AG08395 (cell line): ENCODE measurements at places on chromosomes 2 and 18.
A peak's percentile ranks its signal among the peaks of the same experiment; 100 is the strongest.

- DNase-seq = no peak
Observed at GRCh38 chr2:224801360-224801759, 85.2 kb upstream of the CCDC195 start.

DNA sequence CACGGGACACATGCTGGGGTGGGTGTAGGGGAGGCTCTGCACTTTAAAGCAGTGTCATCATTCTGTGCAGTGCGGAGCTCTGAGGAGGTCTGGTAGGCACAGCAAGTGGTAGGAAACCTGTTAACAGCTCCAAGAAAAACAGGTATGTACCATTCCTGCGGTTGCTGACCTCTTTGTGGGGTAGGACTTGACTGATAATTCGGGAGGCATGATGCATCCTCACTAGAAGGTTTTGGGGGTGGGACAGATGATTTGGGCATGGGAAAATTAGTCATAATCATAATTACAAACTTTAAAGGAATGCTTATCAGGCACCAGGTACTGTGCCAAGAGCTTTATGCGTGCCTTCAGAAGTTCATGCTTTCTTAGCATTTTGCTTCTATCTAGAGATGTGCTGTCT lies 9.7 kb downstream of the DOK1 start:
- DNase-seq = no peak

DNA sequence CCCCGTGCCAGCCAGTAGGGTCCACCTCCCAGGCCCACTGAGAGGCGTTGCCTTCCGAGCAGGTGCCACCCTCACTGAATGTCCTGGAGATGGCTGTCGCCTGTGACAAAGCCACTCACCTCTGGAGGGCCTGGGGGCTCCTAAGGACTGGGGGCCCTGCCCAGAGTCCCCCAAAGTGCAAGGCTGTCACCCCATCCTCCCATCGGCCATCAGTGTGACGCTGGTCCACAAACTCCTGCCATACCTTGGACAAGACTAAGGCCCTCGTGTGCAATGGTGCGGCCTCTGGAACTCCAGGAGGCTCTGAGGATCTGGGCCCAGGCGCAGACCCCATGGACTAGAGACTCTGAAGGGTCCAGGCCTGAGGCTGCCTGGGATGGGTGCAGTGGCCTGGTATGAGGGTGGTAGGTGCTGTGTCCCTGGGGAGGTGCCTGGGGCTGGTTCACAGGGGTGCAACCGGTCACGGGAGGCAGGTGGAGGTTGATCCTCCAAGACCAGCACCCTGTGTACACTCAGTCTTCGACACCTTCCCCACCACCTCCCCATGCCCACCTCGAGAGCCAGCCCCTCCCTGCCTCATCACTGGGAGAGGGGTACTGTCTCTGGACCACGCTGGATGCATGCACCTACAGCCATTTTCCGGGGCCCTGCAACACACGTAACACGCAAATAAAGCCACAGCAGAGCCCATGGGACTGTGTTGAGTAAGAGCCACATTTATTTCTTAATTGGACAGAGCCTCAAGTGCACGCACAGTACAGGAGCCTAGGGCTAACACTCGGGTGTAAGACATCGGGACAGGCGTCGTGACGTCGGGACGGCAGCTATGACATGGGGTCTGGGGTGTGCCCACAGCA lies 21.6 kb downstream of the AQP12A start:
- DNase-seq = no peak

DNA sequence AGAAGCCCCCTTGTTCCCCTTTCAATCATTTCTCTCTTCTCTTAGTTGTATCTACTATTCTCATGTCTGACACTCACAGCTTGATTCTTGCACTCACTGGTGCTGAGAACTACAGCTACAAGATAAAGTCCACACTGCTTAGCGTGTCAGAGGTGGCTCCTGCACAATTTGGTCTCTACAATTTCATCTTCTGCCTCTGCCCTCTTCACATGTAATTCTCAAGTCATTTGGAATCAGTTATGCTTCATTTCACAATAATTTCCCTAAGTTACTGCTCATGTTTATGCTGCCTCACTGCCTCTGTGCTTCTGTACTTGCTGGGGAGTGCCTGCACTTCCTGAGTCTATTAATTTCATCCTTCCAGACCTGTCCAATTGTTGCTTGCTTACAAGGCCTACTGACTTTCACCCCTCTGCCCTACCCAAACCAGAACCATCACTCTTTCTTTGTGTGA lies 11.6 kb upstream of the NAB1 start:
- peak; percentile 41 for DNase-seq

DNA sequence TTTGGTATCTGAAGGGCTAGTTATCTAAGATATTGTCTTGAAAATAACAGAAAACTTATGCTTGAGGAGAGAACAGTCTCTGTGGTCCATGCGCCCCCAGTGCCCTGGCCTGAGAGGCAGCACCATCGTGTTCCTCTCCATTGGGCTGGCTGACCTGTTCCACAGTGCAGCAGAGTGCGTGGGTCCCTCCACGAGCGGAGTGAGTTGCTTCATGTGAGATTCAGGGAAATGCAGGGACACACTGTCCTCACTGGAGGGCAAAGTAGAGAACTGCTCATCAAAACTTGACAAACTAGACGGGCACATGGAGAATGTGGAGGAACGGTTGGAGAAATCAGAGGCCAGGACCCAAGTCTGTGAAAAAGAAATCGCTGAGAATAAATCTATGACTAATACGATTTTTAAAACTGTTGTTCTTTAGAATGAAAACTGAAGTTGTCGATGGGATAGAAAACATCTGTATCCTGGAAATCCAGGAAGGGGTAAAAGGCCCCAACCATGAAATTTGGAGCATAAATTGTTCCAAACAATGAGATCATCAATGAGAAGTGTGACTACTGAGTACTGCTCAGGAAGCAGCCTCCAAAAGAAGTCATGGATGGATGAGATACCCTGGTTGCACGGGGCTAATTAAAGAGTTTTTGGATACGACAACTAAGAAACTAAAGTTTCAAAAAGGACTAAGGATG lies 58.1 kb downstream of the REV1 start:
- no peak for DNase-seq

- DNase-seq = no peak
Observed at GRCh38 chr2:85170938-85171475, 37.8 kb downstream of the TCF7L1 start.

DNA sequence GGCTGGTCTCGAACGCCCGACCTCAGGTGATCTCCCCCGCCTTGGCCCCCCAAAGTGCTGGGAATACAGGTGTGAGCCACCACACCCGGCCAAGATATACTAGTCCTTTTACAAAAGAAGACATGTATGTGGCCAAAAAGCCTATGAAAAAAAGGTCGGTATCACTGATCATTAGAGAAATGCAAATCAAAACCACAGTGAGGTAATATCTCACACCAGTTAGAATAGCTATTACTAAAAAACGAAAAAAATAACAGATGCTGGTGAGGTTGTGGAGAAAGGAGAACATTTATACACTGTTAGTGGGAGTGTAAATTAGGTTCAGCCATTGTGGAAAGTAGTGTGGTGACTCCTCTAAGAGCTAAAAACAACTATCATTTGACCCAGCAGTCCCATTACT lies 26.4 kb downstream of the KLHL23 start:
- no peak for DNase-seq

DNA sequence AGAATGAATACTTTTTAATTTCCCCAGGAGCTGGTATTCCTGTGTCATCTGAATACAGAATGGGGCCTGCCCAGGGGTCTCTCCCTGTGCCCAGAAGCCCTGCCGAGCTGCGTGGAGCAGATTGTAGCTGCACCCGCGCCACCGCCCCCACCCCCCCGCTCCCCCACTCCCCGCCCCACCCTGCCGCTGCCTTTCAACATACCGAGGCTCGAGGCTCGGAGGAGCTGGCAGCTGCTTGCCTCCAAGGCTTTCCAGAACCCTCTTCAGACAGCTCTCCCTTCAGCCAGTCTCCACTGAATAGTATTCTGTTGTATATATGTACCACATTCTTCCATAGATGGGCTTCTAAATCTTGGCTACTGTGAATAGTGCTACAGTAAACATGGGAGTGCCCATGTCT lies 150.7 kb downstream of the TSN start:
- DNase-seq = no peak

DNA sequence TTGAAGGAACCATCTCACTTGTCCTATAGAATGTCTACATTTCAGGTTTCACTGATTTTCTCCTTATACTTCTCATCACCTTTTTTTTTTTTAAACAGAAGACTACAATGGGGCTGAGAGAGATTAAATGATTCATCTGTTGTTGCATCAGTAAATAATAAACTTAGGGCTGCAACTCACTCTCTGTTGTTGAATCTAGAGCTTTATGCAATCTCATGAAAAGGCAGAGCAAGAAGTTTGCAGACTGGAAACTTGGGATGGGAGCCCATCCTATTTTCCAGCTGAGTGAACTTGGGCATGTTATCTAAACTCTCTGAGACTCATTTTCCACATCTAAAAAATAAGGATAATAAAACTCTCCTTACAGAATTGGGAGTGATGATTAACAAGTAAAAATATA lies 58.4 kb downstream of the PDE1A start:
- DNase-seq = peak; percentile 34

DNA sequence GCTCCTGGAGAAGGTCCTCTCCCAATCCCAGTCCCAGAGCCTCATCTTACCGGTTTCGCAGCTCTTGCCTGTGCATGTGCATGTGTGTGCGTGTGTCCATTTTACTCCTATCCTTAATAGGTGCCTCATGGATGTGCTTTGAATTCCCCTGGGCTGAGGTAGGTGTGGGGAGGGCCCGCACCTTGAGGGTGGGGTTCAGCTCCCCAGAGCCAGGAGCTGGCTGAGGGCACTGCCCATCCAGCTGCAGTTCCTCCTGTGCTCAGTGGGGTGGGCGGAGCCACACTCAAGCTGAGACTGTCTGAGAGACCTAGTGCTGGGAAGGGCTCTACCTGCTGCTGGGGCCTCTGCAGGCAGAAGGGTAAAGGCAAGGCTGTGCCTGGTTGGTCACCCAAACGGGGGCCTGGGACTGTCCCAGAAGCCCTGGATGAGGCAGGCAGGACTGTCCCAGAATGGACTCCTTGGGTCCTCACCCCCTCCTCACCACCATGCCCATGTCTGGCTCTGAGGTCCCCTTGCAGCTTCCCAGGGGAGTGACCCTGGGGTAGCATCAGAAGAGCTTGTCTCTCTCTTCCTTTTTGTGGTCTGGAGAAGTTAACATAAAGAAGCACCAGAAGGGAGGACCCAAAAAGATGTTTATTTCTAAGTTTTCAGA lies 8.9 kb downstream of the GDF7 start:
- DNase-seq = no peak

DNA sequence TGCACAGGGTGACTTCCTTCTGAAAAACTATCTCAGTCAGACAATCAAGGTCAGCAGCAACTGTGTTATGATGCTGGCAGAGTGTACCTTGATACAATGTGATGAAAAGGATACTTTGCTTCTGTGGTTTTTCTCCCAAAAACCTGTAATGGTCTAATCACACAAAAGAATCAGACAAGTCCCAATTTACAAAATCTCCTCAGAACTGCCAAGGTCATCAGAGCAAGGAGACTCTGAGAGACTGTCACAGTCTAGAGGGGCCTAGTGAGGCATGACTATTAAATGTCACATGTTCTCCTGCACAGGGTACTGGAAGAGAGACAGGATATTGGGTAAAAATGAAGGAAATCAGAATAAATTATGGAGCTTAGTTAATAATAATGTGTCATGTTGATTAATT lies 185.4 kb downstream of the ST6GAL2 start:
- DNase-seq = no peak

DNA sequence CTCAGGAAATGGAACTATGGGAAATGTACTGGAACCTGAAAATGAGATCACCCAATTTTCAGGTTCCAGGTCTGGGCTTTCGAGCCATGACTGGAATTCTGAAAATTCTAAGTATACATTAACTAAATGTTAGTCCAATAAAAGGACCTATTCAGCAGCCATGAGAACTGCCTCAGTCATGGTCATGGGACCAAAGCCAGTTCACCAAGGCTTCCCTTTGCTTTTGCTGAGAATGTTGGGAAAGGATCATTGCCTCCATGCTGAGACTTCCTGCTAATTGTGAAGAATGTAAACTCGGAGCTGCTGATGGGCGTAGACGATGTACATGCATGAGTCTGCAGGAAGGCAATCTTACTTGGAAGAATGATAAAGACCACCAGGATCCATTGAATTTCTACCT lies 624.4 kb upstream of the SOX11 start:
- no peak for DNase-seq

GRCh38 chr2:214631406-214631805 lies 178.1 kb downstream of the BARD1 start:
- DNase-seq = no peak

- DNase-seq = no peak
Observed at GRCh38 chr18:7754258-7754657, 187.1 kb downstream of the PTPRM start.

DNA sequence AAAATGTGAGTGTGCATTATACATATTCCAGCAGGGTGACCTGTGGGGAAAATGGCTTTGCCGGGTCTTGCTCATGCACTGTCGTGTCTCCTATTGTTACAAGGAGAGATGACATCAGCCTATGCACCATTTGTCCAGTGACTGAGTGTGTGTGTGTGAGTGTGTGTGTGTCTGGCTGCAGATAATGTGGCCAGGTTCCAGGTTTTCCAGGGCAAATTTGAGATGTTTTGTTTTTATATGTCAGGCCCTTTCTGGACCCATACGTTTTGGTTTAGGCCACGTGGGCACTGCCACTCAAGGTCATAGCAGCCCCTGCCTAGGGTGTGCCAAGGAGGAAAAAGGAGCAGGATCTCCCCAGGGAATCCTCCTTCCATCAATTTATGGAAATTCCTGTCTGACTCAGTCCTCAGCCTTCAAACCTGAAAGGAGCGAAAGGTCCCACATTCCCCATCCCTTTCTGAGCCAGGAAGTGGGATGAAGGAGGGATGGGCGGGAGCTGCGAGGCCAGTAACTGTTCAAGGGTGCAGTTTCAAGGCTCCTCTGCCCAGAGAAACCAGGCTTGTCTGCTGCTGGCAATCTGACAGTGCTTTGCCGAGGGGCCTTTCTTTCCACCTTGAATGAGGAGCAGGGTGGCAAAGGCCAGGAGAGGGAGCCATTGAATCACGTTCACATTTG lies 93.0 kb upstream of the SMAD2 start:
- peak; percentile 53 for DNase-seq

- no peak for DNase-seq
Observed at GRCh38 chr2:241123816-241124536, 21.9 kb upstream of the MTERF4 start.

- no peak for DNase-seq
Observed at GRCh38 chr2:205714789-205715720, 32.8 kb downstream of the NRP2 start.

GRCh38 chr2:239060676-239061075 lies 212.8 kb downstream of the TWIST2 start:
- DNase-seq = no peak
